ENCODE measurements at places on chromosomes 2 and 18. TPM values are rescaled to one million over a fixed set of nuclear protein-coding genes. Genes with fewer than 3 reads are reported as not detected.

Gene LIMS3
- 1.7 TPM for total RNA-seq

Gene GBX2
- not detected for total RNA-seq

Gene AGPS
- 64.3 TPM for total RNA-seq

Gene TCF23
- total RNA-seq, result not detected

Gene MC4R
- total RNA-seq, result not detected

Gene CEP192
- total RNA-seq, result 21.9 TPM

Gene ATOH8
- not detected for total RNA-seq

Gene CHRND
- not detected for total RNA-seq

Gene PROKR1
- total RNA-seq, result not detected

Gene EMILIN1
- 0.79 TPM for total RNA-seq

Gene IL1R1
- total RNA-seq, result 3.7 TPM

- H3K36me3 ChIP-seq, result peaks cover 3% of the 10 kb centered on the region
- H3K27me3 ChIP-seq, result no peaks in the 10 kb centered on the region
- no peak overlapping the region for H3K4me3 ChIP-seq
- H3K27ac ChIP-seq, result no peak overlapping the region
- DNase-seq, result no peak
- no peaks in the 10 kb centered on the region for H3K4me1 ChIP-seq
Observed at GRCh38 chr2:28951910-28952835, 28.9 kb upstream of the TOGARAM2 start.

DNA sequence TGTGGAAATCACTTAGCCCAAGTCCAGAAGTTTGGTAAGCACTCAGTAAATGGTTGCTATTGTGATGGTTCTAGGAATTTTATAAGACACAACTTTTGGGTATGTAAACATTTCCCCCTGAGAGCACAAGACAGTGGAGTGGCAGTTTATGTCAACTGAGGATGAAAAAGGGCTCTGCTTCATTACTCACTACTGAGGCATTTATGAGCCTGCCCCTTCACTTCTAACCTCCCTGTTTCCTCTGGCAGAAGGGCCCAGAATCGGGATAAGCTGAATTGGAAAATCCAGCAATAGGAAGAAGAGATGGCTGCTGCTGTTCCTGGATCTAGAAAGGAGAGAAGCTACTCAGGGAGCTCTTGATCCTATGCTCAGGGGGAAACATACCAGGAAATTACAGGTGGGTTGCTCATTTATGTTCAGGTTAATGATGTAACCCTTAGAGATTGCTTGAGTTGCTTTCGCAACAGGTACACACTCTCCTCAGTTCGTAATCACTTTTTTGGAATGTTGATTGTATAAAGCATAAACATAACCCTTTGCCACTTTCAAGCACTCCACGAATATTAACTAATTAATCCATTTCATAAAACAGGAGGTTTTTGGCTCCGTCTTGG lies 46.3 kb downstream of the ADCYAP1 start:
- no peaks in the 10 kb centered on the region for H3K27me3 ChIP-seq
- DNase-seq, result no peak
- no peaks in the 10 kb centered on the region for H3K4me1 ChIP-seq
- H3K36me3 ChIP-seq, result no peaks in the 10 kb centered on the region
- no peak overlapping the region for H3K27ac ChIP-seq

DNA sequence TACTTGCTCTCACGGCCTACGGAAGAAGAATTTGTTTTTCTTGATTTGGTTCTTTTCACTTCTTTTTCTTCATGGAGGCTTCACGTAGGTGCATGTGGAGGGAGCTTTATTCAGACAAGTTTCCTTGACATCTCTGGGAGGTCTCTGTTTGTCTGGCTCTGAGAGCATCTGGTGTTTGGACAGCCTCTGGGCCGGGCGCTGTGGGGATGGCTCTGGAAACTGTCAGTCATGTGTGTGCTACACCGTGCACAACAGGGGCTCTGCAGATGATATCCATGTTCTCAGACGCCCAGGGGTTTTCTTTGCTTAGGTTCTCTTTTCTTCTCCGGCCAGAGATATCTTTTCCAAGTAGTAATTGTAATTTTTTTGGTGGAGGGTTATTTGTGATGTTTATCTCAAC lies 130.7 kb downstream of the SH3RF3 start:
- no peaks in the 10 kb centered on the region for H3K4me1 ChIP-seq
- no peaks in the 10 kb centered on the region for H3K27me3 ChIP-seq
- no peaks in the 10 kb centered on the region for H3K36me3 ChIP-seq
- no peak overlapping the region for H3K27ac ChIP-seq

- no peak overlapping the region for H3K4me3 ChIP-seq
- no peak overlapping the region for H3K27ac ChIP-seq
- no peak for DNase-seq
- H3K4me1 ChIP-seq, result no peaks in the 10 kb centered on the region
- no peaks in the 10 kb centered on the region for H3K36me3 ChIP-seq
Observed at GRCh38 chr2:225207043-225207442, 164.8 kb upstream of the DOCK10 start.

GRCh38 chr18:44564922-44565321 lies 115.8 kb upstream of the SETBP1 start:
- H3K27me3 ChIP-seq, result no peaks in the 10 kb centered on the region
- H3K36me3 ChIP-seq, result no peaks in the 10 kb centered on the region
- no peak for DNase-seq
- H3K4me3 ChIP-seq, result no peak overlapping the region
- no peak overlapping the region for H3K27ac ChIP-seq
- H3K4me1 ChIP-seq, result no peaks in the 10 kb centered on the region

DNA sequence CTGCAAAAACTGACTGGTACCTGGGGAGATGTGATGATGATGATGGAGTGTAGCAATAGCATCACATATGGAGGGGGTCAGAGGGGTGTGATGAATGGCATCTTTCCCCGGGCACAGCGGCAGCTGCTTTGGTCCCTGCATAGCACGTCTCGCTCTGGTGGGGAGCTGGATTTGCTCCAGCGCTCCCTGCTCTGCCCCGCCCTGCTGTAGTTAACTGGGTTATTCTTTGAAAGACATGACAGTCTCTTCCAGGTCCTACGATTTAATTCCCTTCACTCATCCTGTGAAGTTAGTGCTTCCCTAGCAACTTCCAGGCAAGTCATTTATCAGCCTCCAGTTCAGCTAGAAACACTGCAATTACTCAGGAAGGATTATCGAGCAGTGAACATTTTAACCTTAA lies 463.1 kb downstream of the TSN start:
- no peaks in the 10 kb centered on the region for H3K36me3 ChIP-seq
- H3K4me1 ChIP-seq, result no peaks in the 10 kb centered on the region
- H3K4me3 ChIP-seq, result no peak overlapping the region
- no peak overlapping the region for H3K27ac ChIP-seq

- H3K4me3 ChIP-seq, result no peak overlapping the region
- H3K36me3 ChIP-seq, result no peaks in the 10 kb centered on the region
- H3K4me1 ChIP-seq, result no peaks in the 10 kb centered on the region
- no peak overlapping the region for H3K27ac ChIP-seq
- no peaks in the 10 kb centered on the region for H3K27me3 ChIP-seq
- DNase-seq, result no peak
Observed at GRCh38 chr2:67851956-67852824, 210.6 kb downstream of the C1D start.

- H3K27me3 ChIP-seq, result no peaks in the 10 kb centered on the region
- no peaks in the 10 kb centered on the region for H3K36me3 ChIP-seq
- H3K4me1 ChIP-seq, result no peaks in the 10 kb centered on the region
- H3K27ac ChIP-seq, result no peak overlapping the region
- DNase-seq, result no peak
- no peak overlapping the region for H3K4me3 ChIP-seq
Observed at GRCh38 chr2:113039158-113039557, 13.5 kb downstream of the IL36B start.

DNA sequence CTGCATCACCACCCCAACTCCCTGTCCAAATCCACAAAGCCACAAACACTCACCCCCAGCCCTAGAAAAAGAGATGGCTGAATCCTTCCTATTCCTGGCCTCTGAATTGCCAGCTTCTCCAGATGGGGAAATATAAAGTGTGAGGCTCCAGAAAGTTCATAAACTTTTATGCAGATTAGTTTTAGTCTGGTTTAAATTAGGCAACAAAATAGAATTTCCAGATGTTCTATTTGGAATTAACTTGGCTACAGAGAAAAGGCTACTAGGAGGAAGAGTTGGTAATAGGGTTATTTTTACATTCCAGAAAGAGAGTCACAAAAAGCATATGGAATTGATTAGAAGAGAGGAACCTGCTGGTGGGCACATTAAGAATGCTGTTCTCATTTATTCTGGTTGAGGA lies 56.0 kb downstream of the EN1 start:
- DNase-seq, result no peak
- no peak overlapping the region for H3K27ac ChIP-seq
- H3K4me1 ChIP-seq, result no peaks in the 10 kb centered on the region
- H3K27me3 ChIP-seq, result no peaks in the 10 kb centered on the region
- H3K36me3 ChIP-seq, result no peaks in the 10 kb centered on the region

- DNase-seq, result no peak
- no peak overlapping the region for H3K4me3 ChIP-seq
- H3K4me1 ChIP-seq, result no peaks in the 10 kb centered on the region
- no peak overlapping the region for H3K27ac ChIP-seq
- no peaks in the 10 kb centered on the region for H3K36me3 ChIP-seq
- H3K27me3 ChIP-seq, result no peaks in the 10 kb centered on the region
Observed at GRCh38 chr18:28485210-28485801, 308.4 kb upstream of the CDH2 start.

- H3K4me3 ChIP-seq, result no peak overlapping the region
- H3K4me1 ChIP-seq, result no peaks in the 10 kb centered on the region
- no peaks in the 10 kb centered on the region for H3K36me3 ChIP-seq
- H3K27ac ChIP-seq, result no peak overlapping the region
- DNase-seq, result no peak
Observed at GRCh38 chr2:46737577-46737976, 178.0 kb downstream of the MCFD2 start.

- H3K4me3 ChIP-seq, result no peak overlapping the region
- no peak for DNase-seq
- no peaks in the 10 kb centered on the region for H3K27me3 ChIP-seq
- no peak overlapping the region for H3K27ac ChIP-seq
- no peaks in the 10 kb centered on the region for H3K36me3 ChIP-seq
- no peaks in the 10 kb centered on the region for H3K4me1 ChIP-seq
Observed at GRCh38 chr2:207813221-207813916, 43.7 kb upstream of the FZD5 start.

DNA sequence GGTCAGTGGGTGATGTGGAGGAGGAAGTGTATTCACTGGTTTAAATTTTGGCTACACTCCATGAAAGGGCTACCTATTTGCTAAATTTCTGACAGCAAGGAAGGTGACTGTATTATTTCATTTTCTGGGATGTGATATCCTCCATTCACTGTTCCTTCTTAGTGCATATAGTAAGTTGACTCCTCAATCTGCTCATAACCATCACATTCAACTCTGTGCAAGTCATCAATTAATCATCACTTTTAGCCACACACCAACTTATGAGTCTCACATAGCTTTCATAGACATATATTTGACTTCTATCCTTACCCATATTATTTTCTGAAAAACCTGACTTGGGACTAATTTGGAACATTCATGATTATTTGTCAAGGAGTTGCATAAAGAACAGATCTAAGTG lies 16.9 kb downstream of the KLHL41 start:
- H3K4me1 ChIP-seq, result no peaks in the 10 kb centered on the region
- H3K4me3 ChIP-seq, result no peak overlapping the region
- no peak overlapping the region for H3K27ac ChIP-seq
- no peak for DNase-seq
- no peaks in the 10 kb centered on the region for H3K27me3 ChIP-seq
- no peaks in the 10 kb centered on the region for H3K36me3 ChIP-seq

- no peak overlapping the region for H3K27ac ChIP-seq
- peaks cover 10% of the 10 kb centered on the region for H3K36me3 ChIP-seq
- peaks cover 5% of the 10 kb centered on the region for H3K4me1 ChIP-seq
- no peak for DNase-seq
- no peak overlapping the region for H3K4me3 ChIP-seq
Observed at GRCh38 chr2:224513991-224514390, 71.2 kb downstream of the CUL3 start.

GRCh38 chr2:228426502-228427216 lies 245.2 kb upstream of the SPHKAP start:
- H3K4me1 ChIP-seq, result no peaks in the 10 kb centered on the region
- no peaks in the 10 kb centered on the region for H3K27me3 ChIP-seq
- H3K36me3 ChIP-seq, result no peaks in the 10 kb centered on the region
- no peak overlapping the region for H3K27ac ChIP-seq
- H3K4me3 ChIP-seq, result no peak overlapping the region

- H3K27ac ChIP-seq, result no peak overlapping the region
- no peaks in the 10 kb centered on the region for H3K27me3 ChIP-seq
- H3K4me3 ChIP-seq, result no peak overlapping the region
- no peaks in the 10 kb centered on the region for H3K4me1 ChIP-seq
- no peak for DNase-seq
Observed at GRCh38 chr18:12492907-12493306, 85.2 kb downstream of the PRELID3A start.

- no peak overlapping the region for H3K27ac ChIP-seq
- DNase-seq, result no peak
- H3K4me3 ChIP-seq, result no peak overlapping the region
Observed at GRCh38 chr18:45282101-45282812, 333.0 kb upstream of the SLC14A2 start.

DNA sequence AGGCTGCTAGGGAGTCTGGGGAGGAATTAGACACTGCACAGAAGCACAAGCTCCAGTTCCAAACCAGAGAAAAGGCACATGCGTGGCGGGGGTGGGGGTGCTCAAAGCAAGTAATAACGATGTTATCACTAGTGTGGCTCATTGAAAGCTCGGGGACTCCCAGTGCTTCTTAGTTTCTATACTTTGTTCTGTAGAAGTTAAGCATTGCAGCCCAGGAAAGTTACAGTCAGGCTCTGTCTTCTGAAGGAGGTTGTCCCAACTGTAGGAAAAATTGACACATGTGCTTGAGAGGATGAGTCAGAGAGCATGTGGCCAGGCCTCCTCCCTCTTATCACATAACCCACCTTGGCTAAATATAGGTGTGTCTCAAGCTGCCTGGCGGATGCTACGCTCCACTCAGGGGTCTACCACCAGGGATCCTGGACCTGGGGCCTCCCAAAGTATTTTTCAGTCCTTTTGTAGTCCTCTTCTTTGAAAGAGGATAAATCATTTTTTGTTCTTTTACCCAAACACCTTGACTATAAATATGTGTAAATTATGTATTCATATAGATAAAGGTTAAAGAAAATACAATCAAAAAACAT lies 3.8 kb downstream of the GALNT5 start:
- no peaks in the 10 kb centered on the region for H3K36me3 ChIP-seq
- H3K27me3 ChIP-seq, result no peaks in the 10 kb centered on the region
- peak overlapping the region; percentile 24 for H3K4me3 ChIP-seq
- DNase-seq, result no peak
- no peaks in the 10 kb centered on the region for H3K4me1 ChIP-seq

DNA sequence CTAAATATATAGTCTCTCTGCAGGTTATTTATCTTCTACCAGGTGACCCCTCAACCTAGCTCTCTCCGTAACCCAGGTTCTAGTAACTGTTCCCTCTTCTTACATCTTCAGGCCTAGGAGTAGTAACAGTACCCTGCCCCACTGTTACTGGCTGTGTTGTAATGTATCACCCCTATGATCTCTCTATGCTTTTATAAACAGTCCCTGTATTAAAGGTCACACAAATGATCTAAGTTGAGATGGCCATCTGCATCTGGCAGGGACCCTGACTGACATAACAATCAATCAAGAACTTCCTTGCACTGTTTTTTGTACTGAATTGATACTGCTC lies 219.7 kb upstream of the STK17B start:
- no peak for DNase-seq
- H3K27ac ChIP-seq, result no peak overlapping the region
- H3K36me3 ChIP-seq, result no peaks in the 10 kb centered on the region
- H3K4me1 ChIP-seq, result no peaks in the 10 kb centered on the region

All from CD8-positive, alpha-beta memory T cell (primary cell).